NCI-H2029 (cell line): ENCODE measurements at places on chromosomes 2 and 18.

GRCh38 chr2:41182961-41183360 lies 731.1 kb upstream of the SLC8A1 start:
- DNase-seq: no peak

DNA sequence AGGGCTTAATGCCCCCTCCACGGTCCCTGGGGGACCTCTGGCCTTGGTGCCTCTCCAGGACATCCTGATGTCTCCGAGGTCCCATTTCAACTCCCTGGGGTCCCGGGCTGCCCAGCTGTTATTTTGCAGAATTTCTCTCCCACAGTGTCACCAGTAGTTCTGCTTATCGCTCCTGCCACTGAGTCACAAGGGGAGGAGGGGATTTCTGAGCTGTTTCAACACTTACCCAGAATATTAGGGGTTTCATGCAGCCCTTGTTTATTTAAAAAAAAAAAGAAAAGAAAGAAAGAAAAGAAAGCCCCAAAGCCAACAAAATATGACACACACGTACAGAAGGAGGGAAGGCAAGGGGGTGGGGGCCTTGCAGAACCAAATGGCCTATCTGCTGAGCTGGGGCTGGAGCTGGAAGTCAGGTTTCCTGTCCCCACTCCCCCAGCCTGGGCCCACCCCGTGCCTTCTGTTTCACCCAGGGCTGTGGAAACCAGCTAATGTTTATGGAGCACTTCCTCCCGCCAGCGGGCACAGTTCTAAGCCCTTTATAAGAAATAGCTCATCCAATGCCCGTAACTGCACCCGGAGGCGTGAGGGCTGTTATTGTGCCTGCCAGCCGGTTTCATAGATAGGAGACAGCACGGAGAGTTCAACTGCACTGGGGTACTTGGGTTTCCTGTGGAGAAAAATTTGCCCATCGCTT lies 8.4 kb upstream of the ARID5A start:
- no peak for DNase-seq

DNA sequence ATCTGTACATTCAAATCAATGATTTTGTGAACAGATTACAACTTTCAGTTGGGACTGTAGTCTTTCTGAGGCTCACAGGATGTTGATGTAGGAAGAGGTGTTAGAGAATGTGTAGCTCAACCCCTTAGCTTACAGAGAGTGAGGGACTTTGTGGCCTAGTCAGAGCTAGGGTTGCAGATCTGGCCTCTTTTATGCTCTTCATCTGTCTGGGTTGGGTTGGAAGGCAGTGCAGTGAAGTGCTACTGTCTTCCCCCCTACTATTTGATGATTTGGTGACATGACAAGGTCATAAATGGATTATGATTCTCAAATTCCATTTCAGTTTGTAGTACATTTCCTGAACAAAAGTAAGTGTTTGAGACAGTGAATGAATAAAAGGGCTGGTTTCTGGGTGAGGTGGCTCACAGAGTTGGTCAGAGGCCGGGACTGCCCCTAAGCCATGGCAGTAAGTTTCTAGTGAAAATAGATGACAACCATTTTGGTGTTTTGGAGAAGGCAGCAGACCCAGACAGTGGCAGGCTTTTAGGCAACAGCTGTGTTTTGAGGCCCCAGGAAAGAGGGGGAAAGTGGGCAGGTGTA lies 21.6 kb downstream of the MAP4K4 start:
- DNase-seq: no peak

DNA sequence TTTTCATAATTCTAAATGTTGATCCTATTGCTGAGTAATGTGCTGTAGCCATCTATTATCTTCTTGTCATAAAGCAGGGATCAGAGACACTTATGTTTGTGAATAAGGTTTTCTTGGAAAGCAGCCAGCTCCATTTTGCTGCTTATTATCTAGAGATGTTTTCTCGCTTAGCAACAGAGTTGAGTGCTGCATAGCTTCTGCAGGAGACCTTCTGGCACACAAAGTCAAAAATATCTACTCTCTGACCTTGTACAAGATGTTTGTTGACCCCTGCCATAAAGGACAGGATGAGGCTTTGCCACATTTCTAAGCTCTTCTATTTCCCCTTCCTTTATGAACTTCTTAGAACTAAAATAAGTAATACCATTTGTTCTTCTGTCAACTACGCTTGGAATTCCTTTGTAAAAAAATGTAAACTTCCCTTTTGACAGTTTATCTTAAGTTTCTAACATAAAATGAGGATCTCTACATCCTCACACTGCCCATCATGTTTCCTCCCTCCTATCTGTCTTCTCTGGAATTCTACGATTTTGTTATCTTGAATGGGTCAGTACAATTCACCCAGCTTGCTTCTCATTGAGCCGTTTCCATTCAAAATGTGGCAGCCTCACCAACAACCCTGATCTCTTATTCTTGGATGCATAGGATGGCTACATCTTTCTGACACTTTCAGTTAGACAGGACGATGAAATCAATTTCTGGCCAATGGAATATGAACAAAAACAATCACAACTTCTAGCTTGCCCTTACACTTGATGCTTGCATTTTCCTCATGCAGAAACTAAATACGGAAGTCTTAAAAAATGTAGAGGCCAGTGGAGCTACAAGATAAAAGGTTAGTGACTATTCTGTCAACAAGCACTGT lies 1377.0 kb downstream of the SUCLG1 start:
- DNase-seq: peak; percentile 94

DNA sequence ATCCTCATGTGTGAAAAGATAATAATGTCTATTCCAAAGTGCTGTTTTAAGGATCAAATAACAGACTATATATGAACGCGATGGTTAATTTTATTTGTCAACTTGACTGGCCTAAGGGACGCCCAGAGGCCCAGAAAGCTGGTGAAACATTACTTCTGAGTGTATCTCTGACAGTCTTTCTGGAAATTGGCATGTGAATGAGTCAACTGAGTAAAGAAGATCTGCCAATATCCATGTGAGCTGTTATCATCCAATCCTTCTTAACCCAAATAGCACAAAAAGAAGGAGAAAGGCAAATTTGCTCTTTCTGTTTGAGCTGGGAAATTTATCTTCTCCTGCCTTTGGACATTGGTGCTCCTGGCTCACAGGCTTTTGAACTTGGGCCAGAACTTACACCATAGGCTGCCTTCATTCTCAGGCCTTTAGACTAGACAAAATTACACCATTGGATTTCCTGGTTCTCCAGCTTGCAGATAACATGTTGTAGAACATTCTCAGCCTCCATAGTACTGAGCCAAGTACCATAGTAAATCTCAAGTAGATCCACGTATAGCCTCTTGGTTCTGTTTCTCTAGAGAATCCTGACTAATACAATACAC lies 114.7 kb upstream of the DOCK10 start:
- peak; percentile 0 for DNase-seq
